Stimulated activated CD8-positive, alpha-beta memory T cell treated with anti-CD3 and anti-CD28 coated beads, Interleukin-15, amount 100 ng/mL, for 48 hours (primary cell): ENCODE measurements at places on chromosomes 13 and 19.

GRCh38 chr13:27659145-27659865, 37.6 kb downstream of the POLR1D start:
- no peak for DNase-seq

GRCh38 chr19:42121656-42122069, 10.6 kb downstream of the POU2F2 start:
- DNase-seq, result peak; percentile 85

DNA sequence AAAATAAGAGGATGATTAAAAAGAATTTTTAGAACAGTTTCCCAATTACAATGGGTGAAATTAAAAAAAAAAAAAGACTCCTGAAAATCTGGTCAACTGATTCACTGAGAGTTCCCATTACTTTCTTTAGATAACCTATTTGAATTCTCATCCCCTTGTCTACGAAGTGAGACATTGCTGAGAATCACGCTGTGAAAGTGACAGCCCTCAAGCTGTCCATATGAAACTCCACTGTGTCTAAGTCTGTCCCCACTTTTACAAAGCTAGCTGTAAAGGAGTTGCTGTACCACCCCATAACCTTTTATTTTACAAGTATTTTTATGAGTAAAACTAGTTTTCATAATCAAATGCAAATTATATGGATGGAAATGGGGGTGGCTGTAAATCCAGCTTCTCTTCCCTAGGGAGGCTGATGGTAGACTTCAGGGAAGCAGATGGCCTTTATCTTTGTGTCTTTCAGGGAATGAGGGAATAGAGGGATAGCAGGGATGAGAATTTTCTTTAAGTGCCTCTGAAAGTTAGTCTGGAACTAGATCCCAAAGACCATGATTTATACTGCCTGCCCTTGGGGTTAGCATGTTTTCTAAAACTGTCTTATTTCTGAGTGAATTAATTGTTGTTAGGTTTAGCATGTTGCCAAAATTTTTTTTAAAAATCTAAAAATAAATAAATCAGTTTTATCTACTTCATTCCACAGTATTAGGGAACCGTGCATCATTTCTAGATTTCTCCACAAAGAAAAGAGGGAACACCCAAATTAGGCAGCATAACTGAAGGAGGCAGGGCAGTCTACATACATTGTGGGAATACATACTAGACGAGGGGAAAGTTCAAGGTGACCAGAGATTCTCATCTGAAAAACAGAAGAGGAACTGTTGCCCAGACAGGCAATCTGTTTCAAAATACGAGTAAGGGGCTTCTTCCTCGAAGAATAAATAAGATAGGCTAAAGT, 1219.1 kb downstream of the UQCRFS1 start:
- no peak for DNase-seq

DNA sequence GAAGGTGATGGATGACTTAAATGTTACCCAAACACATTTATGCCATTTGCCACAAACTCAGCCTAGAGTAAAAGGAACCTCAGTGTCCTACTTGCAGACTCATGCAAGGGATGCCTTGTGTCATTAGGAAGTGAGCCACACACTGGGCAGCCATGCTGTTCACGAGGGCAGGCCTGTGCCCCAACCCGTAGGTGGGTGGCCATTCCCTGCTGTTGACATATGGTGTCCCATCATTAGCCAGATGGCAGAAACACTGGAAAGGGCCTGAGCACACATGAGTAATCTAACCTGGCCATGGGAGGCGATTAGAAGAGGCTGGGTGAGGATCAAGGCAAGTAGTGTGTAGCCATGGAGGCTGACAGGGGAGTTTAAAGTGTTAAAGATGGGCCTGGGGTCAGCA, 9.7 kb upstream of the LRCH1 start:
- no peak for DNase-seq

GRCh38 chr19:5695649-5696195, 5.6 kb downstream of the RPL36 start:
- no peak for DNase-seq

GRCh38 chr19:4327252-4327876, 11.3 kb downstream of the STAP2 start:
- DNase-seq, result peak; percentile 57

- DNase-seq, result no peak
Observed at GRCh38 chr13:22629374-22629773, 551.4 kb upstream of the SGCG start.

DNA sequence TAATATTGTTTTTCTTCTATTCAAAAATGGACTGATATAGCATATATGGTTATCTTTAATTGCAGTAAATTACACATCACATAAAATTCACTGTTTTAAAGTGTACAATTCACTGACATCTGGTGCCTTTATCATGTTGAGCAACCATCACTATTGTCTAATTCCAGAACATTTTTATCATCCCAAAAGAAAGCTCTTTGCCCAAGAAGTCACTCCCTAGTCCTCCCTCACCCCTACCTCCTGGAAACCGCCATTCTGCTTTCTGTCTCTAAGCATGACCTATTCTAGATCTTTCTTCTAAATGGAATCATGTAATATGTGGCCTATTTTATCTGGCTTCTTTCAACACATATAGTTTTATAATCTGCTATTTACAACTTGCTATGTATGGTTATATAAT, 525.6 kb downstream of the DCT start:
- DNase-seq, result no peak

DNA sequence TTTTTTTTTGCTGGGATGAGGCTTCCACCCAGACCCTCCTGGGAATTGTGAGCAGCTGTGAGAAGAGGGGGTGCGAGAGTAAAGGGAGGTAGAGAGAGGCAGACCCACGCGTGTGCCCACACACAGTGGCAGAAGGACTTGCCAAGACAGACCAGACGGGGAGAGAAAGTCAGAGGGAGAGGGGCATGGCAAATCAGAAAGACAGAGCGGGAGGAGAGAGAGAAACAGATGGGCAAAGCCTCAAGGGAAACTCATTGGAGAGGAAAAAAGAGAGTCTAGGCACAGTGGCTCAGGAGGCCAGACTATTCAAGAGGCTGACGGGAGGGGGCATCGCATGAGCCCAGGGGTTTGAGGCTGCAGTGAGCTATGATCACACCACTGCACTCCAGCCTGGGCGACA, 17.0 kb downstream of the CATSPERG start:
- no peak for DNase-seq
